LNCaP clone FGC (cell line): ENCODE measurements at places on chromosomes 4 and X.

DNA sequence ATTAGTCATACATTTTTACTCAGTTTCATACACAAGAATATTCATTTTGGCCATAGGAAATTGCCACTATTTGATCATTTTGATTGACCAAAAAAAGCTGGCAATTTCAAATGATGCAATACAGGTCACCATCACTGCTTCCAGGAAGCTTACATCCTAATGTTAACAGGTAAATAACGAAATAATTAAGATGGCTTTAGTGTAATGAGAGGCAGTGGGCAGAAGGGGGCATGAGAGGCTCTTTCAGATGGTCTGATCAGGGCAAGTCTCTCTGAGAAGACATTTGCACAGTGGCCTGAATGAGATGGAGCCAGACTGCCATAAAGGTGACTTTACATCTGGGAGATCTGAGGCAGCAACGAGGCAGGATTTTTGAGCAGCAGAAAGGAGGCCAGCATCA is 170.7 kb downstream of the SLIT2 start:
- peak; percentile 57 for DNase-seq

DNA sequence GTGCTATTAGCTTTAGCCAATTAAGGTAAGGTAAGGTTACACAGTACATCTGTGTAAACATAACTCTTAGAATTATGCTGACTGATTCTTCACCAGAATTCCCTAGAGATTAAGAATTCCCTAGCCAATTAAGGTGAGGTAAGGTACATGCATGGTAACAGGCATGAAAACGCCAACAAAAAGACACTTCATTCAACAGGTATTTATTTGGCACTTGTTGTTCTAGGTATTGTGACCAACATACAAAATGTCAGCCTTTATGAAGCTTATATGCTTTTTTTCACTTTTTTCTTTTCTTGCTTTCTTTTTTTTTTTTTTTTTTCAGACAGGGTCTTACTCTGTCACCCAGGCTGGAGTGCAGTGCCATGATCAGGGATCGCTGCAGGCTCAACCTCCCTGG is 47.2 kb downstream of the EDNRA start:
- DNase-seq: no peak

DNA sequence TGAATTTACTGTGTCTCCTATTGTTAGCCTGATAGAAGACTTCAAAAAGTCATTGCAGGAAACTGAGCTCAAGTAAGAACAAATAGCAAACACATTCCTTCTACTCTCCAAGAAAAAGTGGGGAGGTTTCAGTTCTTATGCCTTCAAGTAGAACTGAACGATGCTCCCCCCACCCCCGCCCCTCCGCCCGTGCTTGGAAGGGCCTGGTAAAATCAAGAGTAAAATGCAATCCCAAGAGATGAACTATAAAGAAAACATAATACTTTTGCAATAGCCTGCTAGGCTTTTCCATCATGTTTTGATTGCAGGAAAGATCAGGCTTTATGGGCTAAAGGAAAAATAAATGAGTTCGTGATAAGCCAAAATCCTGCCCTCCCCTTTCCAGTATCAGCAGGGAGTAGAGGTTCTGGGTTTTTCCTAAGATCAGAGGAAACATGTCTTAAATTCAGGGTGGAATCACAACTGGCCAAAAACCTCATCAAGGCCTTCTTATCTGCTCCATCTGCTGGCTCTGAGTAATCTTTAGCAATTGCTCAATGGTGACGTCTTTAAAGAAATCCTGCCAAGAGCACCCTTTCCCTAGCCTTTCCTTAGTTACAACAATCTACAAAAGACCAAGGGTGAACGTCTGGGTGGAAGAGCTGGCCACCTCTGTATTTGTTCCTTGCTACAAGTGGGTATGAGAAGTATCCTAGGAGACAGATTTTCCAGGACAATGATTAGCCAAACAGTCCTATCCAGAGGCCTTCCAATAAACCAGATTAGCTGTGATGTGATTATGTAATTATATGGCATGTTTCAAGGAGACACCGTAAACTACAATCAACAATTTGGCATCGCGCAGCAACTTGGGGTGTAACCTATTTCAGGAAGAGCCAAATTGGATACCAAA is 66.3 kb upstream of the FAM9C start:
- DNase-seq: peak; percentile 51

DNA sequence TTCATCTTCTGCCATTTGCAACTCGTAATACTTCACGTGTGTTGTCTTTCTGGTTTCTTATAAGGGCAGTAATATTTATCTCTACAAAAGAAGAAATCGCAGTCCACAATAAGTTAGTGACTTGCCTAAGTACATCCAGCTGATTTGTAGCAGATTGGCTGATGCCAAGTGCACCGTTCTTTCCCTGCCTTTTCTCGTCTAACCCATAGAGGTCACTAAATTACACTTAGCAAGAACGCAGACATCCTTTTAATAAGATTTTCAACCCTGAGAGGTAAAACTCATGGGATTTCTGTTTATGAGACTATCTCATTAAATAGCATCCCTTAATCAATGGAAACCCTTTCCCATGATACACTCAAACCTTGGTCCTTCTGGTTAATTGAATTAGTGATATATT is 408.6 kb upstream of the ACTRT1 start:
- DNase-seq: peak; percentile 46

GRCh38 chr4:21211846-21212245 is 511.6 kb downstream of the PACRGL start:
- DNase-seq: no peak

GRCh38 chr4:8301851-8302730 is 32.5 kb downstream of the HTRA3 start:
- no peak for DNase-seq

GRCh38 chrX:31093639-31093975 is 21.8 kb upstream of the FTHL17 start:
- no peak for DNase-seq

- peak; percentile 21 for DNase-seq
Measured at GRCh38 chrX:9429767-9430166, 35.1 kb upstream of the TBL1X start.

DNA sequence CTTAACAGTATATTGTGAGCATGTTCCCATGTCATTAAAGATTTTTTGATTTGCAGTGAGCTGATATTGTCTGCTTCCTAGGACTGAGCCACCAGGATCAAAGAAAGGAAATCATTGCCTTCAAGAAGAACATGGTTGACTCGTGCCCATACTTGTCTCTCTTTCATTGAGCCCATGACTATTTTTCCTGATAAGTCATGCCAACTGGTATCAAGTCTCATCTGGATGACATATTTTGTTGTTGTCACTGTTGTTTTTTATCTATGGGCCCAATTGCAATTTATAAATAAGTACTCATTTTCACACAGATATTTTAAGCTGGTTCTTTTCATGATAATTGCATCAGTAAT is 10.2 kb upstream of the RHOH start:
- no peak for DNase-seq

DNA sequence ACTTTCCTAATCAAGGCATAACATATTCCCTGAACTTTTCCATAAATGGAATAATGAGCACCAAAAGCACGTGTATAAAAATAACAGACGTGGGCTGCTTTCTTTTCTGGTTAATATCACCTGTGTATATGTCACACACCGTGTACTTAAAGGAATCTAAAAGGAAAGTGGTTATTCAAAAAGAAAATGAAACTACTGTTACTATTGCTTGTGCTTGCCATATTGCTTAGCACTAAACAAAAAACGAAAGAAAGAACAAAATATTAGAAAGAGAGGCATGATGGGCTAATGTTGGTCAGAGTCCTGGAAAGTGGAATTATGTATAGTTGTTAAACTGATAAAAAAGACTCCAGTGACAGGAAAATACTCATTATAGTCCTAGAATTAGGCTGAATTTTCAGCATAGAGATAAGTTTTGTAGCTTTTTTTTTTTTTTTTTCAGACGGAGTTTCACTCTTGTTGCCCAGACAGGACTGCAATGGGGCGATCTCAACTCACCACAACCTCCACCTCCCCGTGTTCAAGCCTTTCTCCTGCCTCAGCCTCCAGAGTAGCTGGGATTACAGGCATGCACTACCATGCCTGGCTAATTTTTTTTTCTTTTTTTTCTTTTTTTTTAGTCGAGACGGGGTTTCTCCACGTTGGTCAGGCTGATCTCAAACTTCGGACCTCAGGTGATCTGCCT is 123.2 kb downstream of the PABPC4L start:
- DNase-seq: no peak

GRCh38 chrX:103688946-103689345 is 2.4 kb upstream of the MORF4L2 start:
- no peak for DNase-seq

DNA sequence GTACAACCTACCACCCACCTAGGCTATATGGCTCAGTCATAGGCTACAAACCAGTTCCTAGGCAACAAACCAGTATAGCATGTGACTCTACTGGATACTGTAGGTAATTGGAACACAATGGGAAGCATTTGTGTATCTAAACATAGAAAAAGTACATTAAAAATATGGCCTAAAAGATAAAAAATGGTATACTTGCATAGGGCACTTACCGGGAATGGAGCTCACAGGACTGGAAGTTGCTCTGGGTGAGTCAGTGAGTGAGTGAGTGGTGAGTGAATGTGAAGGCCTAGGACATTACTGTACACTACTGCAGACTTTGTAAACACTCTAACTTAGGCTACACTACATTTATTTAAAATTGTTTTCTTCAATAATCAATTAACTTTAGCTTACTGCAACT is 139.2 kb upstream of the RBPJ start:
- no peak for DNase-seq

DNA sequence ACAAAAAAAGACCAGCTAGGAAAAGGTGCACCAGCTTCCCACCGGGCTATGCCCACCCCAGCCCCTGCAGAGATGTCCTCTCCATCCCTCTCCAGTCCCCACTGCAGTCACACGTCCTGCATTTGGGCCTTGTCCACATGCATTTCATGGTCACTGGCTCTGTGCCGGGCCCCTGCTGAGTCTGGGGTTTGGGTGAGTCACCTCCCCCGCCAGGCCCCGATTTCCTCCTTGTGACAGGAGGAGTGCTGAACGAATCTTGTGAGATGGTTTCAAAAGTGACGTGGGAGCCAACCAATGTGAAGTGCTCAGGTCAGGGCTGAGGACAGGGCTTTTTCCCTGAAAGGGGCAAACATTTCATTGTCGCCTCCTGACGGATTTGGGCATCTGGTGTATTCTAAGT is 7.1 kb downstream of the CPZ start:
- DNase-seq: no peak

DNA sequence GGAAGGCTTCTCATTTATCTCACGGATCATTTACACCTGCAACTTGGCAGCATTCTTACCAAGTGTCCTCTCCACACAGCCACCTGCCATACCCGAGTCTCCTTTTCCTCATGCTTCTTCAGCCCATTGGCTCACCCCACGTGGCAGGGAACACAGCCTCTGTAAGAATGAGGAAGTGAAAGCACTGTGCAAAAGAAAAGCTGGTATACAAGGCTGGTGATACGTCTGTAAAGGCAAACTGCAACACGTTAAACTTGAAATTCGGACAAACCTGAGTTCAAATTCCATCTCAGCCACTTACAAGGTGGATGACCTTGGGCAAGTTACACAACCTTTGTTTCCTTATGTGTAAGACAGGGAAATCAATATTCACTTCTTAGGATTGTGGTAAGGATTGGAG is 164.0 kb upstream of the RASGEF1B start:
- DNase-seq: no peak

GRCh38 chrX:9824554-9824953 is 38.3 kb downstream of the SHROOM2 start:
- DNase-seq: no peak

DNA sequence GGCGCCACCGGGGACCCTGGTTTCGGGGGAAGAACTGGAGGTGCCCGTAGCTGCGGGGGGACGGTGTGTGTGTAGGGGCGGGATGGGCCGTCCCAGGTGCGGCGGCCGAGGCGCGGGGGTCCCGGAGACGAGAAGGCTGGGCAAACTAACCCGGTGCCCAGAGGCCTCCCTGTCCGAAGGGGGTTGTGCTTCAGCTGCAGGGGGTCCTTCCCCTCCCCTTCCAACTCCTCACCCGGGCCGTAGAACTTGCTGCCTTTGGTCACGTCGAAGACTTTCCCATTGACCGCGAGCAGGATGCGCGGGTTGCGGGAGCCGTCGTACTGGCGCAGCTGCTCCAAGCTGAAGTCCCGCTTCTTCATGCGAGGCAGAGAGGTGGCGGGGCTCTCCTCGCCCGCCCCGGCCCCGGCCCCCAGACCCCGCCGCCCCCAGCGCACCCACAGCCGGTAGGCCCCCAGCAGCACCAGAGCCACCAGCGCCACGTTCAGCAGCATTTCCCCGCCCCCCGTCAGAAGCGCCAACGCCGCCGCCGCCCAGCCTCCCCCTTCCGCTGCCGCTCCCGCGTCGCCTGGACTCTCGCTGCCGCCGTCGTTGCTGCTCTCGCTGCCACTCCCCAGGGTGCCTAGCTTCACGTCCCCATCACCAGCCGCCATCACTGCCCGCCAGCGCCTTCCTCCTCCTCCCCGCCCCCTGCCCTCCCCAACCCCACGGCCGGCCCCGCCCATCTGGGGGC is at the start of gene PGRMC2:
Gene PGRMC2 (minus strand): TSS at position 673 of the 730 bp plus-strand sequence. CDS start 23 bp downstream, at position 650.
- no peak for DNase-seq

- no peak for DNase-seq
Measured at GRCh38 chrX:13028871-13029636, 15.4 kb downstream of the FAM9C start.

GRCh38 chr4:101818362-101818761 is 27.8 kb downstream of the BANK1 start:
- DNase-seq: no peak

GRCh38 chr4:147753047-147753446 is 21.2 kb downstream of the ARHGAP10 start:
- DNase-seq: no peak

DNA sequence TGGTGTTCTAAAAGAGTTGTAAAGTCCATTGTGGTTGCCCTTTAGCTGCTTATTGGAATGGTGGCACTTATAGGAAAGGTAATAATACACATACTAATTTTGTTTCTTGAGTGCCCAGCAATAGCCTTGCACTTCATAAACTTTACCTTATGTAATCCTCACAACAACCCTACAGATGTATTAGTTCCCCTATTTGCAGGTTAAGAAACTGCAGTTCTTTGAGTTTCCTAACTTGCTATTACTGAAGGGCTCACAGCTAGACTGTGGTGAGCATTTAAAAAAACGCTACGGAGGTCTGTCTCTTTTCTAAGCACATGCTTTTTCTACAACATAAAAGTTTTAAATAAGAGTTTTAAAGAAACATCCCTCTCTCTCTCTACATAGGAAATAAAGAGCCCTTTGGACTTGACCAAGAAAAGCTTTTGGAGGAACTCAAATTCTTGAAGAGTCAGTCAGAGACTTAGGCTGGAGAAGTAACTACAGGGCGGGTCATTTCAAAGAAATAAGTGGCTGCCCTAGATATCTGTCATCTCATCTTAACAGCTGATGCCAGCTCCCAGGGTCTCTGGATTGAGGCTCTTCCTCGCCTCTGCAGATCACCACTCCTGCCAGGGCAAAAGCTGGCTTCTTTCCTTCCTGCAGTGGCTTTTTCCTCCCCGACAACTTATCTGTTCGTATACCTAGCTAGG is 42.0 kb upstream of the FBXW7 start:
- no peak for DNase-seq

- no peak for DNase-seq
Measured at GRCh38 chrX:106874075-106874474, 29.1 kb downstream of the RIPPLY1 start.
